Stimulated activated CD8-positive, alpha-beta memory T cell treated with anti-CD3 and anti-CD28 coated beads, Interleukin-15, amount 100 ng/mL, for 1 hour (primary cell): ENCODE measurements at places on chromosomes 2 and 18.

DNA sequence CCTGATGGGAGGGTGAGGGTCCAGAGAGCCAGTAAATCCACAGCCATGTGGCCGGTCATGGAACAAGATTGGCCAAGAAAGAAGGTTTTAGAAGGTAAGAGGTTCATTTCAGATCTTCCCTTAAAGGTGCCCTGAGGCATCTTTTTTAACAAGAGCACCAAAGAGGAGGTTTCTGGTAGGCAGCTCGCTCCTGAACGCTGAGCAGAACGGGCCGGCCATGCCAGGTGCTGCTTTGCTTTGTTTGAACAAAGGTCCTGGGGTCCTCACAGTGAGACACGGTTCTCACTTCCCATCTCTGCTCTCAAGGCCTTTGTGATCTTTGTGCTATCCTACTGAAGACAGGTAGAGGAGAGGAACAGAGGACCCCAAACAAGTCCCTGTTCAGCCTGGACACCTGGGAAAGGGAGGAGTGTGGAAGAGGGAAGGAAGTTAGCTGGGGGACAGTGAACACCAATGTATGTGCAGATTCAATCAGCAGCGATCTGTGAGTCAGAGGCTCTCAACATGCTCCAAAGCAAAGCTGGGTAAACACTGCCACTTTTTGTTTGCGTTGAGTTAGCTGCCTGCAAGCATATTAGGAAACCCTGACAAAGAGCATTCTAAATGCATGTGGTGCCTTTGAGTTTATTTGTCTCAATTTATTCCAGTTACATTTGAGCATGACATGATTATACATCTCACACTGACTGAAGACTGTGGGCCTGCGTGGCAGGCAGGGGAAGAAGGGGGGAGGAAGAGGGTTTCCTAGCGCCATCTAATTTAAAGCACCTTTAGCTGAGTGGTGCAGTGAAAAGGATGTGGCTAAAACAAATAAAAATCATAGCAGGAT, 102.4 kb downstream of the ASB1 start:
- DNase-seq, result no peak

- DNase-seq, result no peak
These were observed 737.2 kb upstream of the HS6ST1 start for GRCh38 chr2:129055824-129056223.

DNA sequence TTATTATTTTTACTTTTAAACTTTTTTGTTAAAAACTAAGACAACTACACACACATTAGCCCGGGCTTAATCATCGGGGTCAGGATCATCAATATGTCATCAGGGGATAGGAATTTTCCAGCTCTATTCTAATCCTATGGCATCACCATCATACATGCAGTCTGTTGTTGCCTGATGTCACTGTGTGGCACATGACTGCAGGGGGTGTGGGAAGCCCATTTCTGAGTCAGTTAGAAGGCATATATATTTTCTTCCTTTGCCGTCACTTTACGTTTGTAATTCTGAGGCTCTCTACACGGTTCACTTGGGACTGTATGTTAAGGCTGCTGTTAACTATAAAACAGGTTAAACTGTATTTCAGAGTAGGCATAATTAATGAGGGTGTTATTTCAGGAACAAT, 144.4 kb upstream of the ITGA6 start:
- no peak for DNase-seq

- DNase-seq, result no peak
These were observed 15.6 kb downstream of the KANSL3 start for GRCh38 chr2:96622544-96622943.

DNA sequence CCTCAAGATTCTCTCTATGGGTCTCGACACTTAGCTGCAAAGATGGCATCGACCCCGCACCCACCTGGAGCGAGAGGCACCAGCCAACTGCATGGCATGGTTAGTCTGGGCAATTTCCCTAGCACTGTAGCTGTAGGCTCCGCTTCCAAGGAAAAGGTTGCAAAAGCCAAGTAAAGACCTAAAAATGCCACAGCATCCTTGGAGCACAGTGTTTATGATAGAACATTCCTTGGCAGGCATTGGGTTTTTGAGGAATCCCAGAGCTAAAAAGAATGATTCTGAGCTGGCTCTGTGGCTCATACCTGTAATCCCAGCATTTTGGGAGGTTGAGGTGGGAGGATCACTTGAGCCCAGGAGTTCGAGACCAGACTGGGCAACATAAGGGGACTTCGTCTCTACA, 22.9 kb downstream of the QPCT start:
- no peak for DNase-seq
